ENCODE measurements at places on chromosomes 6 and 20.
A peak's percentile ranks its signal among the peaks of the same experiment; 100 is the strongest.

DNA sequence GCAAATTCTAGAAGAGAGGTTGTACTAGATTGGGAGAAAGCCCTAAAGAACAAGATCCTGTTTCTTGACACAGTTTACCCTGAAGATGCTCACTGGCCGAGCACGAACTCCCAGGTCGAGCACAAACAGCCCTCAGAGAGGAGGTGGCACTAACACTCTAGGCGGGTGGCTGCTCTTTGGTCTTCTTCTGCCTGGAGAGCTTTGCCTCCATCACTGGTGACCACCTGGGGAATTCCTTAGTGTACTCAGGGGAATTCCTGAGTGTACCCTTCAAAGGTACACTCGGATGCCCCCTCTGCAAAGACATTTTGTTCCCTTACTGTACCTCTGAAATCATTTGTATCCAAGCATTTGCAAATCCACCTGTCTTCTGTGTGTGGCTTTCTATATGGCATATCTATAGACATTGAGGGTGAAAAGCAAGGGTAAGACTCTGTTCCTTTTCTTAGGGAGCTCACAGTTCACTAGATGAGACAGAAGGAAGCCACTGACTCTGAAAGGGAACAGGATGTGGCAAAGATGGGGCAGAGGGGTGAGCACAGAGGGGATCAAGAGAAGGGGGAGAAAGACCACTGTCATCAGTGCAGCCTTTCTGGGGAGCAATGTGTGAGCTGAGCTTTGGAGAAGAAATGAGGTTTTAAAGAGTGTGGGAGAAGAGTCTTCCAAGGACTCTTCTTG, 169.8 kb upstream of the PROKR2 start:
- H3K4me3 ChIP-seq = no peak overlapping the region
- no peak overlapping the region for H3K27ac ChIP-seq
- no peak for DNase-seq
- peaks cover 15% of the 10 kb centered on the region for H3K27me3 ChIP-seq
- peaks cover 21% of the 10 kb centered on the region for H3K4me1 ChIP-seq
- no peaks in the 10 kb centered on the region for H3K36me3 ChIP-seq

DNA sequence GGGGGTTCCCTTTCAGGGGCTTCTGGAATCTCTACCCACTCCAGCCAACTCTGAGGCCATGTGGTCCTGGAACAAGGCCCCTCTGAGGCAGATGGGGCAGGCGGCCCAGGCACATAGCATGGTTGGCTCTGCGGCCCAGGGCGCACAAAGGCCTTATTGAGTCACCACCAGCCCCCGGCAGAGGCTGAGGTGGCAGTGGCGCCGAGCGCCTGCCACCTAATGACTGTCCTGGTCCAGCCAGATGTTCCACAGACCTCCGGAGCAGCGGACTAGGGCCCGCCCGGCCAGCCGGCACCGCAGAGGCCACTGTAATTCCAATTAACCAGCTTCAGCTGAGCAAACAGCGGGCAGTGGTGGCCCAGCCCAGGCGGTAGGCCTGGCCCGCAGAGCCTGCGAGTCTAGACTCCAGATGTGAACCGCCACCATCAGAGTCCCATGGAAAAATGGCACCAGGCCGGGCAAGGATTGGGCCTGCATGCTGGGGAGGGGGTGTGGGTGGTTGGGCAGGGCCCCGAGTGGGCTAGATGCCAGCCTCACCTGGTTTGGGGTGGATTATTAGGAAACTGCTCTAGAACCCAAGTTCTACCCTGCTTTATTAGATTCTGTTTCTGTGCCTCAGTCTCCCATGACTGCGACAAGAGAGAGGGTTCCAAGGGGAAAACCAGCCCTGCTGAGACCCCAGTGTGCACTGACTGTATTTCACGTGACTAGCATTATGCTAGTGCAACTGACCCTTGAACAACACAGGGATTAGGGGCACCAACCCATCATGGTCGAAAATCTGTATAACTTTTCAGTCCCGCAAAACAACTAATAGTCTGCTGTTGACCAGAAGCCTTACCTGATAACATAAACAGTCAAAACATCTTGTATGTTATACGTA, 34.1 kb upstream of the ID1 start:
- H3K36me3 ChIP-seq = peaks cover 21% of the 10 kb centered on the region
- H3K27ac ChIP-seq = peak overlapping the region; percentile 16
- H3K27me3 ChIP-seq = no peaks in the 10 kb centered on the region
- H3K4me1 ChIP-seq = peaks cover 35% of the 10 kb centered on the region
- no peak for DNase-seq
- H3K4me3 ChIP-seq = peak overlapping the region; percentile 82

- no peak overlapping the region for H3K27ac ChIP-seq
- no peak for DNase-seq
- no peaks in the 10 kb centered on the region for H3K36me3 ChIP-seq
- no peak overlapping the region for H3K4me3 ChIP-seq
Observed at GRCh38 chr6:81235512-81235911, 517.0 kb downstream of the TENT5A start.

- H3K27me3 ChIP-seq = peaks cover 4% of the 10 kb centered on the region
- H3K27ac ChIP-seq = no peak overlapping the region
- DNase-seq = no peak
- no peaks in the 10 kb centered on the region for H3K4me1 ChIP-seq
- H3K4me3 ChIP-seq = no peak overlapping the region
Observed at GRCh38 chr6:45991189-45991588, 24.5 kb downstream of the CLIC5 start.

DNA sequence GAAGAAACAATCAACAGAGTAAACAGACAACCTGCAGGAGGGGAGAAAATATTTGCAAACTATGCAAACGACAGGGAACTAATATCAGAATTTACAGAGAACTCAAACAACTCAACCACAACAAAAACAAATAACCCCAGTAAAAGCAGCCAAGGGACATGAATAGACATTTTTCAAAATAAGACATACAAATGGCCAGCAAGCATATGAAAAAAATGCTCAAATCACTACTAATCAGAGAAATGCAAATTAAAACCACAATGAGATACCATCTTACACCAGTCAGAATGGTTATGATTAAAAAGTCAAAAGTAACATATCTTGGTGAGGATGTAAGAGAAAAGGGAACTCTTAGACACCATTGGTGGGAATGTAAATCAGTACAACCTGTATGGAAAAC, 215.0 kb downstream of the THBS2 start:
- no peaks in the 10 kb centered on the region for H3K4me1 ChIP-seq
- no peak for DNase-seq
- no peak overlapping the region for H3K27ac ChIP-seq

- no peak overlapping the region for H3K4me3 ChIP-seq
- H3K36me3 ChIP-seq = no peaks in the 10 kb centered on the region
- H3K4me1 ChIP-seq = no peaks in the 10 kb centered on the region
- no peak overlapping the region for H3K27ac ChIP-seq
- peaks cover 5% of the 10 kb centered on the region for H3K27me3 ChIP-seq
- no peak for DNase-seq
Observed at GRCh38 chr6:170029416-170030283, 261.2 kb downstream of the DLL1 start.

GRCh38 chr6:130167655-130168054, 55.1 kb downstream of the SAMD3 start:
- H3K27me3 ChIP-seq = no peaks in the 10 kb centered on the region
- DNase-seq = no peak
- peaks cover 19% of the 10 kb centered on the region for H3K4me1 ChIP-seq
- H3K4me3 ChIP-seq = no peak overlapping the region
- H3K36me3 ChIP-seq = peaks cover 47% of the 10 kb centered on the region

- DNase-seq = no peak
- no peaks in the 10 kb centered on the region for H3K4me1 ChIP-seq
- no peaks in the 10 kb centered on the region for H3K36me3 ChIP-seq
- no peak overlapping the region for H3K27ac ChIP-seq
- no peak overlapping the region for H3K4me3 ChIP-seq
Observed at GRCh38 chr6:156334966-156335365, 442.2 kb upstream of the ARID1B start.

DNA sequence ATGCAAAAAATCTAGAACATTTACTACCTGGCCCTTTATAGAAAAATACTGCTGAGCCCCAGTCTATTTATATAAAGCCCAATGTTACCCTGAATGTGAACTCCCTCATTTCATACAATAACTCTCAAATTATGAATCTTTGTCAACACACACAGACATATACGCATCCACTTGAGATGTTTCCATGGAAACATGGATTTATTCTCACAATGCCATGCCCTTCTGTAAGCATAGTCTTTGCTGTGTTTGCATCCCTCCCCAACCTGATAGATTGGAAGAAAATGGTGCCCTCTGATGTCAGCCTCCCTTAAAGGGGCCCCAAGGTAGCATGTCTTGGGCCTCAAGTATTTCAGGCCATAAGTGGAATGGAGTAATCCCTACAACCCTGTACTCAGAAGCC, 573.1 kb downstream of the KIF16B start:
- H3K27ac ChIP-seq = no peak overlapping the region
- no peaks in the 10 kb centered on the region for H3K4me1 ChIP-seq
- peaks cover 2% of the 10 kb centered on the region for H3K27me3 ChIP-seq

DNA sequence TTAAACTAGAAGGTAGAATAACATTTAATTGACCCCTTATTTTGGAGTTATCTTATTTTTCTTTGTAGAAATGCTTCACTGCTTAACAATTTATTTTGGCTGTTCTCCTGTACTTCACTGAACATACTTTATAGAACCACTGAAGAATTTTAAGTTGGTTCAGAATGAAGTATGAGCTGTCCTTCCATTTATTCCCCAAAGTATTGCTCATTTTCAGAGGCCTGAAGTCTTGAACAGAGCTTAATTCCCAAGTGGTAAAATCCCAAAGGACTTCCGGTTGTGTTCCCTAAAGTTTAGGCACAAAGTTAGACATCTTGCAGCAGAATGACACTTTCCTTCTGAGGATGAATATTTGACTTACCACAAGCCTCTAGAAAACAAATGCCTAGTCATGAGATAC, 233.3 kb downstream of the TINAG start:
- H3K4me3 ChIP-seq = no peak overlapping the region
- no peaks in the 10 kb centered on the region for H3K36me3 ChIP-seq
- DNase-seq = no peak
- H3K4me1 ChIP-seq = no peaks in the 10 kb centered on the region

DNA sequence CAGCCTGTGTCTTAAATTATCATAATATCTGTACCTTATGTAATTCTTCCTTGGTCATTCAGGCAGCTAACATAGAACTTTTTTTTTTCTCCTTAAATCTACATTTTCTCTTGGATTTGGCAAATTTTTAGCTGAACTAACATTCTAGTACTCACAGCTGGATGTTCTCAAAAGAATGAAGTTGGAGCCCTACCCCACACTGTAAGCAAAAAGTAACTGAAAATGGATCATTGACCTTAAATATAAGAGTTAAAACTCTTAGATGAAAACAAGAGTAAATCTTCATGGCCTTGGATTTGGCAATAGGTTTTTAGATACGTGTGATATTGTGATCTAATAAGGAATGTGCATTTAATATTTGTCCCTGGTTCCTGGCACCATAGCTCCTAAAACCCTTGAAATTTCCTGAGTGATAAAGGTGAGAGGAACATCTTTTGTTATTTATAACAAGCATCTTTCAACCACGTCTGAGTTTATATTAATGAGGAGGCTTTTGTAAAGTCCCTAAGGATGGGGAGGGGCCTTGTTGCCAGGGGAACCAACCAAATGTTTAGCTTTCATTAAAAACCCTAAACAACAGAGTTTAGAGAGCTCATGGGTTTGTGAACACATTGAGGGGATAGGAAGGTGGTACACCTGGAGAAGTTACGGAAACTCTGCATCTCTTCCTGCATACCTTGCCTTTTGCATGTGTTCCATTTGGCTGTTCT, 106.1 kb upstream of the ADGRF4 start:
- H3K4me1 ChIP-seq = no peaks in the 10 kb centered on the region
- H3K27ac ChIP-seq = no peak overlapping the region
- H3K4me3 ChIP-seq = no peak overlapping the region
- H3K27me3 ChIP-seq = no peaks in the 10 kb centered on the region

DNA sequence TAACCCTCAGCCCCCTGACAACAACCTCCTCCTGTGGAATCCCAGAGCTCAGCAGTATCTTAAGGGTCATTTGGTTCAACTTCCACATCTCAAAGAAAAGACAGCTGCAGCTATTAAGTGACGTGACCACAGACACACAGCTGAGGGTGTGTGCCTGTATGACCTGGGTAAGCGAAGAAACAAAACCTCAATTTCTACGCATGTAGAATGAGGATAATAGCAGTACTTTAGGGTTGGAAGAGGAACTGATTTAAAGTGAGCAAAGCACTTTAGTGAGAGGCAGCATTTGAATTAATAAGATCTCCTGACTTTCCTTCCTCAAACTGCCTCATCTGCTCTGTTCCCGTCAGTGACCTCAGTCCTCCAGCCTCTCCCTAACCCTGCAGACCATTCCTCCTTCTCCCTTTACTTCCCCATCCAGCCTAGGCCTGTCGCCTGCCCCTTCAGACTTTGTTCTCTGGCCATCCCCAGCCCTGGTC, 6.8 kb upstream of the ARMC2 start:
- no peaks in the 10 kb centered on the region for H3K36me3 ChIP-seq
- peaks cover 30% of the 10 kb centered on the region for H3K4me1 ChIP-seq
- H3K27me3 ChIP-seq = peaks cover 33% of the 10 kb centered on the region

DNA sequence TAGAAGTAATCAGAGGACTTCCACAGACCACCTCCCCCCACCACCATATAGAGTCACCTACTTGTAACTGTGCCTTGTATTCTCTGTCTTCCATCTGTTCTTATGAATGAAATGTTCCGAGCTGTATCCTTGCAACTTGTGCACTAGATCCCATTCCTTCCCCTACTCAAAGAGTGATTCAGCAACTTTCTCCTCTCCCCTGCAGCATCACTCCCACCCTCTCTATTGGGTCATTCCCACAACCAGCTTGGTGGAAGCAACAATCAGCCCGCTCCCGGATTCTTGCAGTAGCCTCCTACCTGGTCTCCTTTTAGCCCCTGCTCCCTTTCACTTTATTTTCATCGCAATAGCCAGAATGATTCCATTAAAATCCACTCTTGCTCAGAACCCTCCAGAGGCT, 34.9 kb upstream of the REV3L start:
- no peak overlapping the region for H3K4me3 ChIP-seq
- DNase-seq = no peak
- H3K36me3 ChIP-seq = peaks cover 3% of the 10 kb centered on the region

DNA sequence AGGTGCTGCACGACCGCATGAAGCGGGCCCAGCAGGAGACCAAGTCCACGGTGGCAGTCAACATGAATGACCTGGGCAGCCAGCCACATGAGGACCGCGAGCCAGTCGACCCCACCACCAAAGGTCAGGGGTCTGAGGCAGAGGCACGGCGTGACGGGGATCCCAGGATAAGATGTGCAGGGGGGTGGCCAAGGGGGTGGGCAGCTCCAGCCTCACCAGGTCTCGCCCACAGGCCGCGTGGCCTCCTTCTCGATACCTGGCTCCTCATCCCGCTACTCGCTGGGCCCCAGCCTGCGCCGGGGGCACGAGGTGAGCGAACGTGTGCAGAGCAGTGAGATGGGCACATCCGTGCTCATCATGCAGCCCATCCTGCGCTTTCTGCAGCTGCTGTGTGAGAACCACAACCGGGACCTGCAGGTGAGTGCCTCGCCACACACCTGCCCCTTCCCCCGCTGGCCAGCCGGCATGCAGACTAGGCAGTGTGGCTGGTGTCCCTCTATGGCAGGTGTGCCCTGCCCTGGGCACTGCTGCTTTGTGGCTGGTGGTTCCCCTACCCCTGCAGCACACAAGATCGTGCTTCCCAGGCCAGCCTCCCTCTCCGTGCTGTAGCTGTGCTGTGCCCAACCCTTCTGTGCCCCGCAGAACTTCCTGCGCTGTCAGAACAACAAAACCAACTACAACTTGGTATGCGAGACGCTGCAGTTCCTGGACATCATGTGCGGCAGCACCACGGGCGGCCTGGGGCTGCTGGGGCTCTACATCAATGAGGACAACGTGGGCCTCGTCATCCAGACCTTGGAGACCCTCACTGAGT, 25.9 kb downstream of the UQCC2 start:
- H3K36me3 ChIP-seq = peaks cover 44% of the 10 kb centered on the region
- H3K4me1 ChIP-seq = peaks cover 23% of the 10 kb centered on the region
- H3K27me3 ChIP-seq = no peaks in the 10 kb centered on the region
- DNase-seq = no peak
- no peak overlapping the region for H3K4me3 ChIP-seq

GRCh38 chr6:158372574-158372973, 60.3 kb downstream of the TULP4 start:
- DNase-seq = no peak
- no peak overlapping the region for H3K4me3 ChIP-seq
- H3K27me3 ChIP-seq = no peaks in the 10 kb centered on the region
- H3K27ac ChIP-seq = no peak overlapping the region

Measured in activated T-helper 1 cell treated with anti-CD3 and anti-CD28 coated beads, Interleukin-12 subunit alpha, Interleukin-12 subunit beta, Interleukin-2, Interleukin-4 antibody, amounts not matched to agents 30 ng/mL and 10 ng/mL and 1 ng/mL, durations not matched to agents 14 hours and 24 hours and 36 hours (primary cell).